ENCODE measurements at places on chromosomes 3 and 15. TPM values are rescaled to one million over a fixed set of nuclear protein-coding genes. Genes with fewer than 3 reads are reported as not detected.

DNA sequence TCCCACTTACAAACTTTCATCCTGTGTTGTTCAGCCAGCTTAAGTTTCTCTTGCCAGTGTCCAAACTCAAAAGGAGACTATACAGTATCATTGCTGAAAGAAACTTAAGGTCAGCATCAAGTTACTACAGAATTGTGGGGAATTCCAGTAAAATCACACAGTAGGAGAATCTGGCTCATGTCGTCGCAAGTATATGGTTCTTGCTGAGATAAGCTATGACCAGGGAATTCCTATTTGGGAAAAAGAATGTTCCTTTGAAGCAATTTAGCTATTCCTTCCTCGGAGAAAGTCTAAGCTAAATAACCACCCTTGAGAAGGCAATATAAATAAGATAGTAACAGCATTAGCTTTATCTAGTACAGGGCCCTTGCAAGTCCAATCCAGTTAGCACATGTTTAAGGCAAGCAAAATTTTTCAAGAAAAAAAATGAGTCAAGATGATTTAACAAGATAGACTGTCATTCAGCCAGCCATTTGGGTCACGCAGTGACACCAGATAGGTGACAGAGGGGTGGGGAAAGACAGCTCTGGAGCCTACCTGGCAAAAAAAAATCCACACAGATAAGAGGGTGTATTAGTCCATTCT lies 78.2 kb upstream of the THBS1 start:
- H3K27me3 ChIP-seq, result no peaks in the 10 kb centered on the region
- no peak for DNase-seq
- peaks cover 22% of the 10 kb centered on the region for H3K4me1 ChIP-seq
- H3K27ac ChIP-seq, result no peak overlapping the region

- no peaks in the 10 kb centered on the region for H3K27me3 ChIP-seq
- no peaks in the 10 kb centered on the region for H3K36me3 ChIP-seq
- no peak overlapping the region for H3K4me3 ChIP-seq
- H3K27ac ChIP-seq, result no peak overlapping the region
These were observed 40.7 kb downstream of the ATP2C1 start for GRCh38 chr3:130934442-130935089.

GRCh38 chr3:177983320-177983719 lies 552.9 kb upstream of the KCNMB2 start:
- no peaks in the 10 kb centered on the region for H3K27me3 ChIP-seq
- DNase-seq, result no peak
- H3K36me3 ChIP-seq, result no peaks in the 10 kb centered on the region
- H3K4me3 ChIP-seq, result no peak overlapping the region
- H3K4me1 ChIP-seq, result peaks cover 13% of the 10 kb centered on the region

DNA sequence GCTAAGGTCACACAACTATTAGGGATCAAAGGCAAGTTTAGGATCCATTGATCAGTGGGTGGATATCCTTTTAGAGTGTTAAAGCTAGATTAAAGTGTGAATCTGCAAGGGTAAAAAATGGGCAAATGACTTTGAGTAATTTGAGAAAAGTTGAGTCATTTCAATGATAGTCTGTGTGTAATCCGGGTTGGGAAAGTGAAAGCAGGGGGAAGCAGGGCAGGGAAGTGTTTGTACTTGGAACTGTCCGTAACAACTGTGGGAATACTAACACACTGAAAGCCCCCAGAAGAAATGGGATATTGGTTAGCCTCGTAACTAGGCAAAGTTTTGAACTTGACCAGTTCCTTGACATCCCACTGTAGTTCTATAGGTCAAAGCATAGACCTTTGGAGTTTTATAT lies 187.2 kb upstream of the SLITRK3 start:
- H3K27ac ChIP-seq, result no peak overlapping the region
- no peaks in the 10 kb centered on the region for H3K36me3 ChIP-seq
- H3K4me1 ChIP-seq, result no peaks in the 10 kb centered on the region
- peak; percentile 24 for DNase-seq
- H3K4me3 ChIP-seq, result peak overlapping the region; percentile 12

GRCh38 chr3:45657853-45658252 lies 31.3 kb upstream of the SACM1L start:
- H3K4me1 ChIP-seq, result peaks cover 38% of the 10 kb centered on the region
- no peaks in the 10 kb centered on the region for H3K27me3 ChIP-seq
- no peak overlapping the region for H3K4me3 ChIP-seq
- no peak overlapping the region for H3K27ac ChIP-seq
- H3K36me3 ChIP-seq, result peaks cover 17% of the 10 kb centered on the region

DNA sequence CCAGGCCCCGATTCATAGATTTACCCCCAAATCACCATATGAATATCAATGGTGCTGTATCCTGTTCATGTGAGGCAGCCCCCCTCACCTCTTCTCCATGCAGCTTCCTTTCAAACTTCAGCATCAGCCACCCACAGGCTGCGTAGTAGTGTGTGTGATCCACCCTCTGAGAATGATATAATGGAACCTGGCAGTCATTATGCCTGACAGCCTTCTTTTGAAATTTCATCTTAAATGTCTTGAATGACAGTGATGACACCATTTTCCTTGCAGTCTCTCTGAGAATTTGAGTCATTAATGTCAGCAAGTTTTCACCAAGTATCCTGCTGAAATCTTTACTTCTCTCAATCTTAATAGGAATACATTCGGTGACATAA lies 3.5 kb upstream of the CLRN1 start:
- peaks cover 83% of the 10 kb centered on the region for H3K27me3 ChIP-seq
- DNase-seq, result no peak
- H3K36me3 ChIP-seq, result no peaks in the 10 kb centered on the region
- H3K27ac ChIP-seq, result no peak overlapping the region

GRCh38 chr15:70092464-70093027 lies 5.2 kb downstream of the TLE3 start:
- H3K27me3 ChIP-seq, result no peaks in the 10 kb centered on the region
- H3K36me3 ChIP-seq, result peaks cover 45% of the 10 kb centered on the region
- H3K4me3 ChIP-seq, result peak overlapping the region; percentile 98
- no peak for DNase-seq
- peaks cover 44% of the 10 kb centered on the region for H3K4me1 ChIP-seq

DNA sequence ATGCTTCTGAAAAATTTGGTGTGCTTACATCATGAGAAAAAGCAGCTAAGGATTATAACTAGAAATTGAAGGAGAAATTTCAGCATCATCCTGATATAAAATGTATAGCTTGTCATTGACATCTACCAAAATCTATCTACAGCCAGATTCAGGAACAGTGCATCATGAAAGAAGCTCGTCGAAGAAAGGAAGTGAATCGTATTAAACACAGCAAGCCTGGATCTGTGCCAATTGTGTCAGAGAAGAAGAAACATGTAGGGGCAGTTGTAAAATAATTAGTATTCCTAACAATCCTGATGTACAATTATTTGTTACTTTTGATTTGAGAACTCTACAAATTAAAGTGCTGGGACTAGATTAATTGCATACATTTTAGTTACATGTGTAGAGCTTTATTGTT lies 37.2 kb downstream of the AP4E1 start:
- no peaks in the 10 kb centered on the region for H3K4me1 ChIP-seq
- peak; percentile 34 for DNase-seq
- no peak overlapping the region for H3K27ac ChIP-seq

DNA sequence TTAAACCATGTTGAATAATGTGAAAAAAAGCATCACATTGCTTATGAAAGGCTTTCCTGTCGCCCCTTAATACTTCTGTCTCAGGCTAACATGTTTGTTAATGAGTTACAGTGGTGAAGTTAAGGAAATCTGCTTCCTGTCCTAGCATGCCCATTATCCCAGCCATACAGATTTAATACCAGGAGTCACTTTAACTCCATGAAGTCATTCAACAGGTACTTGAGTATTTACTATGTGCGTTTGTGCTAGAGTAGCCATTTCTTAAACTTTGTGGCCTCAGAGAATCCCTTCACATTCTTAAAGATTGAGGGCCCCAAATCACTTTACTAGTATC lies 10.1 kb upstream of the SETD5 start:
- H3K4me1 ChIP-seq, result no peaks in the 10 kb centered on the region
- no peaks in the 10 kb centered on the region for H3K27me3 ChIP-seq
- no peak overlapping the region for H3K27ac ChIP-seq
- H3K4me3 ChIP-seq, result no peak overlapping the region
- DNase-seq, result no peak

- no peaks in the 10 kb centered on the region for H3K4me1 ChIP-seq
- H3K27ac ChIP-seq, result no peak overlapping the region
- no peak overlapping the region for H3K4me3 ChIP-seq
- DNase-seq, result peak; percentile 32
- no peaks in the 10 kb centered on the region for H3K36me3 ChIP-seq
These were observed 456.3 kb upstream of the ARRDC4 start for GRCh38 chr15:97504031-97504792.

GRCh38 chr3:152511904-152512303 lies 243.2 kb downstream of the MBNL1 start:
- no peak for DNase-seq
- no peak overlapping the region for H3K27ac ChIP-seq
- H3K4me1 ChIP-seq, result no peaks in the 10 kb centered on the region
- no peaks in the 10 kb centered on the region for H3K27me3 ChIP-seq
- no peak overlapping the region for H3K4me3 ChIP-seq
- no peaks in the 10 kb centered on the region for H3K36me3 ChIP-seq

DNA sequence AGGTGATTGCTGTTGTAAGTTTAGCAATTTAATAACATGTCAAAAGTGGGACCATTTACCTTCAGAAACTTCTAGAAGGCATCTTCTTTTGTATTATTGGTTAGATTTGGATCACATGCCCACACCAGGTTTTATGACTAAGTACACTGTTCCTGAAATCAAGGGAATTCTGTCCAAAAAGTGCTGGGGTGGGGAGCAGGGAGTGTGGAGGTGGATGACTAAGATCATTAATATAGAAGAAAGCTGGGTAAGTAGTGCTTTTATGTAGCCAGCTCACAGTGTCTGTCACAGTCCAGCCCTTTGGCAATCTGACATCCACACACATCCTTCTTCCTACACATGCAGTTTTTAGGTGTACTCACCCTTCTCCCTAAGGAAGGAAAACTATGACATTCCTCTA lies 120.0 kb downstream of the TMCO5A start:
- peak; percentile 39 for DNase-seq
- no peaks in the 10 kb centered on the region for H3K36me3 ChIP-seq
- H3K27ac ChIP-seq, result no peak overlapping the region
- peaks cover 20% of the 10 kb centered on the region for H3K4me1 ChIP-seq
- H3K27me3 ChIP-seq, result no peaks in the 10 kb centered on the region

GRCh38 chr15:63244399-63244798 lies 33.0 kb upstream of the APH1B start:
- H3K27me3 ChIP-seq, result no peaks in the 10 kb centered on the region
- no peak for DNase-seq
- H3K36me3 ChIP-seq, result no peaks in the 10 kb centered on the region
- no peak overlapping the region for H3K4me3 ChIP-seq
- no peak overlapping the region for H3K27ac ChIP-seq

- no peaks in the 10 kb centered on the region for H3K27me3 ChIP-seq
- no peaks in the 10 kb centered on the region for H3K36me3 ChIP-seq
- no peak overlapping the region for H3K4me3 ChIP-seq
- DNase-seq, result no peak
- no peak overlapping the region for H3K27ac ChIP-seq
These were observed 22.3 kb downstream of the TM6SF1 start for GRCh38 chr15:83129791-83130190.

DNA sequence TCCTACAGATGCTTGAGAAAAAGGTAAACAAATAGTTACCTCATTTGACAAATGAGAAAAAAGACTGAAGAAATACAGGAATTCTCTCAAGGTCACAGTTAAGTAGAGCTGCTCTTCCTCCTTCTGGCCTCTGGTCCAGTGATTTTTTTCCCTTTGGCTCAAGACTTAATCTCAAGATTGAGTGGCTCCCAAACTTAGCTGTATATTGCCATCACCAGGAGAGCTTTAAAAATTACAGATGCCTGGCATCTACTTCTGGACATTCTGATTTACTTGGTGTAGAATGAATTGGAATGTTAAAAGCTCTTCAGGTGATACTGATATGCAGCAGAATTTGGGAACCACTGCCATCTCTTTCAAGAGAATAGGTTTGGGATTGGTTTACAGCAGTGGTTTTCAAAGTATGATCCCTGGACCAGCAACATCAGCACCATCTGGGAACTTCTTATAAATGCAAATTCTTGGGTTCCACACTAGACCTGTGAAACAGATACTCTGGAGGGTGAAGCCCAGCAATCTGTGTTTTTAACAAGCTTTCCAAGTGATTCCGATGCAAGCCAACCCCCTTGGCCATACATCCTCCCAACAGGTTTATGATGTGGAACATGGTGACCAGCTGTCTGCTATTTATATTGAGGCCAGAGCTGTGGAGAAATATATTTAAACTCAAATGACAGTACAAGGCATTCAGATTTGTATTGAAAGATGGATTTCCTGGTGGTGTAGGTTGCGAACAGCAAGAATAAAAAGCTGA lies 333.0 kb upstream of the RARB start:
- no peak overlapping the region for H3K27ac ChIP-seq
- DNase-seq, result no peak
- H3K36me3 ChIP-seq, result no peaks in the 10 kb centered on the region
- peaks cover 43% of the 10 kb centered on the region for H3K27me3 ChIP-seq

DNA sequence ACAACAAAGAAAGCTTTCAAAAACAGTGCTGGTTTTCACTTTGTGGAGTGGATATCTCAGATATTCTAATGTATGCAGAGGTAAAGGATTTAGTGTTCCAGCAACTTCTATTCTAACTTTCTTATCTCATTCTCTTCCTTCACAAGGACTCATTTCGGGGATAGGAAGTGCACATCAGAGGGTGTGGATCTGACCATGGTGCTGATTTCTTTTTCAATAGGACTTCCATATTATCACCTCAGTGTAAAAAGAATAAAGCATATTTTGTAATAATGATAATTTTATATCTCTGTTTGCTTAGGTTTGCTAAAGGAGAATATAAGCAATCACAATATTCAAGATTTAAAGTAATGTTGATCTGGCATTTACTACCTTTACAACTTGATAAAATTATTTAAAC lies 12.5 kb upstream of the CADM2 start:
- no peak overlapping the region for H3K4me3 ChIP-seq
- H3K4me1 ChIP-seq, result no peaks in the 10 kb centered on the region
- no peaks in the 10 kb centered on the region for H3K36me3 ChIP-seq
- no peak overlapping the region for H3K27ac ChIP-seq
- H3K27me3 ChIP-seq, result no peaks in the 10 kb centered on the region

DNA sequence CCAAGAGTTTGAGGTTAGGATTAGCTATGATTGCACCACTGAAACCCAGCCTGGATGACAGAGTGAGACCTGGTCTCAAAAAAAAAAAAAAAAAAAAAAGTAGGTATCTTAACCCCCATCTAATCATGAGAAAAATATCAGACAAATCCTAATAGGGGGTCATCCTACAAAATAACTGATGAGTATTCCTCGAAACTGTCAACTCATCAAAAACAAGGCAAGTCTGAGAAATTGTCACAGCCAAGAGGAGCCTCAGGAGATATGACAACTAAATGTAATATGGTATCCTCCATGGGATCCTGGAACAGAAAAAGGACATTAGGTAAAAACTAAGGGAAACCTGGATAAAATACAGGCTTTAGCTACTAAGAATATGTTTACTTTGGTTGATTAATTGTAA lies 70.6 kb downstream of the LRRC49 start:
- H3K27me3 ChIP-seq, result no peaks in the 10 kb centered on the region
- H3K36me3 ChIP-seq, result no peaks in the 10 kb centered on the region
- H3K4me1 ChIP-seq, result no peaks in the 10 kb centered on the region
- DNase-seq, result no peak

- peak overlapping the region; percentile 87 for H3K4me3 ChIP-seq
- peaks cover 15% of the 10 kb centered on the region for H3K36me3 ChIP-seq
- H3K27ac ChIP-seq, result no peak overlapping the region
- no peaks in the 10 kb centered on the region for H3K27me3 ChIP-seq
- peaks cover 11% of the 10 kb centered on the region for H3K4me1 ChIP-seq
These were observed 1.8 kb downstream of the NUSAP1 start for GRCh38 chr15:41334293-41335120.

The CLDN16 gene
- total RNA-seq, result not detected

The MYO5A gene
- 42.1 TPM for total RNA-seq

The CPOX gene
- total RNA-seq, result 62.0 TPM

The APOD gene
- not detected for total RNA-seq

The RHCG gene
- total RNA-seq, result not detected

The ANKUB1 gene
- not detected for total RNA-seq

Data from PC-3 (cell line).